Posterior vena cava (tissue), 2 donors: ENCODE measurements at places on chromosomes 3 and 15.

DNA sequence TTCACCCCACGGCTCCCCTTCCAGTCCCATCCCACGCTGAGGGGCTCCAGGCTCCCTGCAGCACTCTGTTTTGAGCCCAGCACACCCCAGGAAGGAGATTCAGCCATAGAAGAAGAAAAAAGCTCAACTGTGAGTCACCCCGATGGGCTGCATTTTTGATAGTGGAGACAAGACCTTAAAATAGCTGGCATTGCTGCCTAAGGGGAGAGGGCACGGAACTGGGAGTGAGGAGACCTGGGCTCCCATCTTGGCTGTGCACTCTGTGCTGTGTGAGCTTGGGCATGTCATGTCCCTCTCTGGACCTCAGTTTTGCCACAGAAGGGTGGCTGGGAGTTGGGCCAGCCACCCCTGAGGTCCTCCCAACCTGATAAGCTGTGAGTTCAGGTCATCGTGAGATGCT, 57.2 kb upstream of the SMAD6 start:
- no peak for DNase-seq

DNA sequence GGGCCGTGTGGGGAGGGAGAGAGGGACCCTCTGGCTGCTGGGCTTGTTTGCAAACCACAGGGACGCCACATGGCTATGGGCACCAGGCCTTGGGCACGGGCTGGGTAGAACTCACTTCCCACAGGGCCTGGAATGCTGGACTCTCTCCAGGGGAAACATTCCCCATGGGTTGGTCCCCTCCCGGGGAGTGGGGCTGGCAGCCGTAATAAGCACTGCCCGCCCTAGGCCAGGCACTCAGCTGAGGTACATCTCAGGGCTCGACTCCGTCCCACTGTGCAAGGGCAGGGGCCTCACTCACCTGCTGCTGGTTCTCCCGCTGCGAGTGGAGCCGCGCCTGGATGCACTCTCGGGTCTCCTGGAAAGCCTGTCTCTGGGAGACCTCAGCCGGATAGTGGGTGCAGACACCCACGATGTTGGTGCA, 96.7 kb downstream of the ADCY5 start:
- peak; percentile 70 for DNase-seq

- DNase-seq, result no peak
Observed at GRCh38 chr3:9649791-9650521, 651 bp downstream of the MTMR14 start.

GRCh38 chr3:133570139-133570936, 3.1 kb upstream of the CDV3 start:
- DNase-seq, result no peak
